ENCODE measurements at places on chromosomes 2 and 18.

GRCh38 chr2:160913323-160913722, 246.9 kb upstream of the TANK start:
- no peak for ATAC-seq

GRCh38 chr2:155690785-155691184, 641.7 kb downstream of the NR4A2 start:
- ATAC-seq = no peak

- no peak for ATAC-seq
Observed at GRCh38 chr18:61782545-61782944, 110.3 kb downstream of the RNF152 start.

DNA sequence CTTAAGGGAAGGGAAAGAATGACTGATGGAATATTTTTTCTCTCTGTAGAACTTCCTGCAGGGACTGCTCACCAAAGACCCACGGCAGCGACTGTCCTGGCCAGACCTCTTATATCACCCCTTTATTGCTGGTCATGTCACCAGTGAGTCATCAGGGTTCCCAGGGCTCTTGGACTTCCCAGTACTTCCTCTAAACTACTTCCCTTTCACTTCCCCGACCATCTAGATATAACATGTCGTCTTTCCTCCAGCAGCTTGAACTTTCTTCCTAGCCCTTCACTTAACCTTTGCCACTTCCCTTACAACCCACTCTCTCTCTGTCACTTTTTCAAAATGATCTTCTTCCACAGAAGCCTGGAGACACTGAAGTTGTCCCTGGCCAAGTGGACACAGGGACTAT, 7.2 kb downstream of the STK36 start:
- no peak for ATAC-seq

DNA sequence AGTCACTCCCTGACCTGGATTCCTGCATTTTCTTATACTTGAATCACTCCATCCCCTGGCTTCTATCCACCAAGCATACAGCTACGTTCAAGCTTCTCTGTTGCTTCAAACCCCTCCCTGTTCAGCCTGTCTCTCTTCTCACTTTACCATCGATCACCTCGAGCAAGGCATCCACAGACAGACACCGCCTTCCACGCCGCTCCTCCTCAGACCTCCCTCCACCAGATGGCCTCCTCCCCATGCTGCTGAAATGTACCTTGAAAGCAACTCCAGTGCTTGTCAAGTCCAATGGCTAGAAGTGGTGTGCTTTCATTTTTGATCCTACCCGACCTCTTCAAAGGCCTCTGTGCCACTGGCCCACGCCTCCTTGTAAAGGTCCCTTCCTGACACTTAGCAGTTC, 131.3 kb upstream of the ACAA2 start:
- peak; percentile 41 for ATAC-seq

DNA sequence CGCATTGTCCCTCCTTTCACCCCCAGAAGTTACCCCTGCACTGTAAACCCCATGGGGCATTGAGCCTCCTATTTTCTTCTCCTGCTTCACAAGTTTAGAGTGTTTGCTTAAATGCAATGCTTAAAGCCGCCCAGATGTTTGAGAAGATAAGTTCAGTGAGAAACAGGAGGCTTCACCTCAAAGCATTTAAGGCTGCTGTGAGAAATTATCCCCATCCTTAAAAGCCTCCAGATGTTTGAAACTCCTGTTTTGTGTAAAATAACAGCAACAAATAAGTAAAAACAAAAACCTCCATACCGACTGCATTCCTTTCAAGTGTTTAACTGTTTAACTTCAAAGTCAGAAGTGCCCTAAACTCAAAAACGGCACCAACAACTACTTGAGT, 81.8 kb downstream of the RTP5 start:
- ATAC-seq = no peak

GRCh38 chr18:61666876-61667590, 225.8 kb downstream of the RNF152 start:
- no peak for ATAC-seq

- ATAC-seq = no peak
Observed at GRCh38 chr2:155708071-155708470, 624.5 kb downstream of the NR4A2 start.

- no peak for ATAC-seq
Observed at GRCh38 chr2:233165543-233165894, 86.0 kb upstream of the ATG16L1 start.

GRCh38 chr2:241049739-241050623, 51.6 kb downstream of the SNED1 start:
- ATAC-seq = no peak

- no peak for ATAC-seq
Observed at GRCh38 chr18:79987566-79987965, 797 bp downstream of the TXNL4A start.

DNA sequence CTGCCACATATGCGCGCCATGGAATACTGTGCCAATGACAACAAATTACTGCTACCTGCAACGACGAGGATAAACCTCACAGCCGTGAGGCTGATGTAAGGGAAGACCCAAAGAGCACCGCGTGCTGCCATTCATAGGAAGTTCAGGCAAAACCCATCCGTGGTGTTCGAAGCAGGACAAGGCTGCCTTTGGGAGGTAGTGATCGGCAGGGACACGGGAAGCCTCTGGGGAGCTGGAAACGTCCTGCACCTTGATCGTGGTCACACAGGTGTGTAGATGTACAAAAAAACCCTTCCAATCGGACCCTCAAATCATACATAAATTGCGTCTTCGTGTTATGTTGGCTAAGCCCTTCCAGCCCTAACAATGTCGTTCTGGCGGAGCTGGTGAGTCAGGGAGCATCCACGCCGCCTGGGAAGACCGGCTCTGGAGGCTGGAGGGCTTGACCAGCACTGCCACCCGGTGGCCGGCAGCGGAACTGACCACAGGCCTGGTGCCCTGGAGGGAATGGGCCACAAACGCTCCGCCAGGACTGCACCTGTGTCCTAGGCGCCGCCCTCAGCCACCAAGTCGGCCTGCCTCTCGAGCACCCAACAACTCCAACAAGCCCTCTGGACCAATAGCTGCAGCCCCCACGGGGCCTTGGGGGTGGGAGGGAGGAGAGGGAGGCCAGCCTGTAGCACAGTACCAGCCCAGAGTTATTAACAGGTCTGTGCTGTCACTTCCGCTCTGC, 4.1 kb upstream of the NEURL3 start:
- ATAC-seq = peak; percentile 82

DNA sequence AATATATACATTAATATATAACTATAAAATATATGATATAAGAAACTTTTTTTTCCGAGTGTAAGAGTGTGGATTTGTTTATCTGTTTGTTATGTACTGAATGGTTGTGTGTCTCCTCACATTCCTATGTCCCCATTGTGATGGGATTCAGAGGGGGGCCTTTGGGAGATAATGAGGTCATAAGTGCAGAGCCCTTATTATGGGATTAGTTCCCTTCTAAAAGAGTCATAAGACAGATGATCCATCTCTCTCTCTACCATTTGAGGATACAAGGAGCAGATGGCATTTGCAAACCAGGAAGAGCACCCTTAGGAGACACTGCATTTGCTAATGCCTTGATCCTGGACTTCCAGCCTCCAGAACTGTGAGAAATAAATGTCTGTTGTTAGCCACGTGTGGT, 30.3 kb upstream of the SAP130 start:
- no peak for ATAC-seq

- no peak for ATAC-seq
Observed at GRCh38 chr18:49866680-49867079, 53.3 kb upstream of the ACAA2 start.

DNA sequence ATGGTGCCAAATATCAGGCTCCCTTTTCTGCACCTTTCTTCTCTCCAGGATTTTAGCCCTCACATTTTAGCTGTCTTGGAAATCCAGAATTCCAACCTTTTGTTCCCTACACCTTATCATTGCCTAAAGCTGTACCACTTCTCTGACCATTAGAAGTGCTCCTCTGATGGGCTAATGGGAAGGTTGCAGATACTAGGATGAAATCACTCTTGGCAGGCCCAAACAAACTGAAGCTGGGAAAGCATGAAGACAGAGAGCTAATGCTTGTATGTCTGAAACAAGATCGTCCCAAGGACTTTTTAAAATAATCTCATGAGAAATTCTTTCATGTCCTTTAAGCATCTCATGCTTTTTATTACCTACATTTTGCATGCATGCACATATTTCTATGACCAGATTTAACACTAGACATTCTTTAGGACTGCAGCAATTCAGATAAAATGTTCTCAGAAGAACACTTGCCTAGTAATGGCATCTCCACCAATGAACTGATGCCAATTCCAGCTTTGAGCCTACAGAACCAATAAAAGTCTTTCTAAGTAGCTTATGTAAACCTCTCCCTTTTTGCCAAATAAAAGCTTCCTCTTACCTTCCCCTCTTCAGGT, 98.4 kb upstream of the OSR1 start:
- ATAC-seq = no peak

Data from stimulated activated memory B cell treated with anti-CD40 and anti-IgM and Interleukin-4, amounts not matched to agents 10 μg/mL and 1 μg/mL and 100 μg/mL, for 72 hours (primary cell).